Activated T-helper 1 cell treated with anti-CD3 and anti-CD28 coated beads, Interleukin-2, amount 50 U/mL, for 16 hours (primary cell): ENCODE measurements at places on chromosomes 2 and 18.
A peak's percentile ranks its signal among the peaks of the same experiment; 100 is the strongest.

- no peak for DNase-seq
Observed at GRCh38 chr2:100606726-100607343, 44.0 kb downstream of the PDCL3 start.

DNA sequence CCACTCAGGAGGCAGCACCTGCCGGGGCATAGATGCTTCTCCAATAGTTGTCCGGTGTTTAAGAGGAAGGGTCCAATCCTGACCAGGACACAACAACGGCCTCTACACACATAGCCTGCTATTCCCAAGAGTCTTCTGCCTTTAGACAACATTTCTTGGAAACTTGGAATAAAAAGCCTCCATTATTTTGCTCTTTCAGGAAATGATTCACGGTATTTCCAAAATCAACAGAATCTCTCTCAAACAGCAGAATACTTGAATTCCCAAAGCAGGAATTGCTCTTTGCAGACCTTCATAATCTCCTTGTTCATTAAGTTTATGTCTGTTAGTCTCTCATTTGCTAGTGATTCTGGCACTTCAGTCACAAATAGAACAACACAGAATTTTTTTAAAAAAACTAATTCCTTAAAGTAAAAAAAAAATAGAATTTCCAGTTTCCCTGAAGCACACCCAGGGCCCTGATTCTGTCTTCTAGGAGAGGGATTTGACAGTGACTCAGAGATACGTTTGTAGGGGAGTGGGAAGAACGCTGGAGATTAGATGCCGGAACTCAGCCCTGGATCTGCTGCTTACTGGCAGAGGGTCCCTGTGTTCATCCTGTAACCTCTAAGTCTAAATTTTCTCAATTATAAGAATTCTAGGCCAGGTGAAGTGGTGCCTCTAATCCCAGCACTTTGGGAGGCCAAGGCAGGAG, 74.7 kb downstream of the NAB1 start:
- no peak for DNase-seq

DNA sequence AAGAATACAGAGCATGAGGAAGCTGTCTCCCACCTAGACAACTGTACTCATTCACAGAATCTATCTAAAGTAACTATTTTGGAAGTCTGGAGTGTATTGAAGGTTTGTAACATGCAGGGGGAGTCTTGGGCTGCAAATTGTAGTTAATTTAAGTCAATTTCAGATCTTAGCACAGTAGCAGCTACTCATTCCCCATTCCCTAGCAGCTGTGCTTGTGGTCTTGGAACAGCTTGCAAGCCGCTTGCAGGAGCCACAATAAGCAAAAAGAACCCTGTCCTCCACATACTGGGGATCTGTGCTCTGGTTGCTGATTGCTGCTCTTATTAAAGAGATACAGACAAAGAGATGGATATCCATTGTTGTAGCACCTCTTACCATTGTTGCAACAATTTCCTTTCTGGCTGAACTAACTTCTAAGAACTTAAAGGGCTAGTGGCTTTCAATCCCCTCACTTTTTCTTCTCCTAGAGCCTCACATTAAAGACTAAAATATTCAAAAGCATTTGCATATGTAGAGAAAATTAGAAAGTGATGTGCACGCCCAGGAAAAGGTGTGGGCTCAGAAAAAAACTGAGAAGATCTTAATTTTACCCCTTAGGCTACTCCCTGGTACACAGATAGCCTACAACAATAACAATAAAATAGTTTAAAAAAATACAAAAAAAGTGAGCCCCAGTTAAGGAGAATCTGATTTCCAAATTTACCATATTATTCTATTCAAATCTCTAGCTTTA, 1775.1 kb upstream of the PIK3C3 start:
- no peak for DNase-seq

DNA sequence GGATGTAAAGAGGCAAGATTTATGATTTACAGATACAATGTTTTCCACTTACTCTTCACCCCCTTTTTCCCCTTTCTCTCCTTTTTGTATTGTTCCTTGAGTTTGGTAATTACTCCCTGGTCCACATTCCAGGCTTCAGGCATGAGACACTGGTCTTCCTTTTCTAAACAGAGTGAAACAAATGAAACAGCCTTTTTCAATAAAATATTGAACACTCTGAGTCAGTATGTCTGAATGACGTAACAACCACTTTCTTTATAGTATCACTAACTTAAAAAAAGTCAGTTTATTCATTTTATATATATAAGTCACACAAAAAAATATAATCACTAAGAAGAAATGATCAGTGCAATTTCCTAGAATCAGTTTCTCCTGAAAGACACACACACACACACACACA, 79.7 kb downstream of the STRN start:
- DNase-seq = no peak

GRCh38 chr18:4172196-4173100, 282.7 kb downstream of the DLGAP1 start:
- no peak for DNase-seq

DNA sequence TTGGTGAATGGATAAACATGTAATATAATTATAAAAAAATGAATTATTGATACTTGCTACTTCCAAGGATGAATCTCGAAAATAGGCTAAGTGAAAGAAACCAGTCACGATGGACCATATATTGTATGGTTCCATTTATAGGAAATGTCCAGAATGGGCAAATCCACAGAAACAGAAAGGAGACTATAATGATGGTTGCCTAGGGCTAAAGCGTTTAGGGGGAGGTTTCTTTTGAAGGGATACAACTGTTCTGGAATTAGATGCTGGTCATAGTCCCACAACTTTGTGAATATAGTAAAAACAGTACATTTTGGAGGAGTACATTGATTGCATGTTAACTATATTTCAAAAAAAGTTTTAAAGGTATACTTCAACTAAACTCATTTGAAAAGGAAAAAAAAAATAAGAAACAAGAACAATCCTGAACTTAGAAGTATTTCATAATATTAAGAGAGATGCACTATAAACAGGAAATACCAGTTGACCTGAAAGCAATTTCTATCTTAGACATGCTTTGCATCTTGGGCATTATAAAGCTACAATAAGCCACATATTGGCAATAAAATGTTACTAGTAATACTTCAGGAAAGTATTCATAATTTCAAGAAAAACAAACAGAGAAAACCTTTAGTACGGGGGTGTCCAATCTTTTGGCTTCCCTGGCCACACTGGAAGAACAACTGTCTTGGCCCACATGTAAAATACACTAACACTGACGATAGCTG, 130.0 kb downstream of the C2orf74 start:
- no peak for DNase-seq

DNA sequence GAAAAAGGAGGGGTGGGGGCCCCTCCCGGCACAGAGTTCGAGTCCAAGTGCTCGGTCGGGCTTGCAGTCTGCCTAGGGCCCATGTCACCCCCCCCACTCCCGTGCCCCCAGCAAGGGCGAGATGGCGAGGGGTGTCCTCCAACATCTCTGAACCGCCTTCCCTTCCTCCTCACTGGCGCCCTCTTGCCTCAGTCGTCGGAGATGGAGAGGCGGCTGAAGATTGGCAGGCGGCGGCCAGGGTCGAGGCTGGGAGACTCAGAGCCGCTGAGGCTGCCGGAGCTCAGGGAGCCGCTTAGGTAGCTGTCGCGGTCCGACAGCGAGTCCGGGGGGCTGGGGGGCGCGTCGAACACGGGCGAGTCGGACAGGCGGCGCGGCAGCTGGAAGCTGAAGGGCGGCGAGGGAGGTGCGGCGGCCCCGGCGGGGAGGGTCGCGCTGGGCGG, 2.3 kb downstream of the ZFP36L2 start:
- DNase-seq = peak; percentile 53

- DNase-seq = no peak
Observed at GRCh38 chr18:45361125-45361851, 254.0 kb upstream of the SLC14A2 start.

DNA sequence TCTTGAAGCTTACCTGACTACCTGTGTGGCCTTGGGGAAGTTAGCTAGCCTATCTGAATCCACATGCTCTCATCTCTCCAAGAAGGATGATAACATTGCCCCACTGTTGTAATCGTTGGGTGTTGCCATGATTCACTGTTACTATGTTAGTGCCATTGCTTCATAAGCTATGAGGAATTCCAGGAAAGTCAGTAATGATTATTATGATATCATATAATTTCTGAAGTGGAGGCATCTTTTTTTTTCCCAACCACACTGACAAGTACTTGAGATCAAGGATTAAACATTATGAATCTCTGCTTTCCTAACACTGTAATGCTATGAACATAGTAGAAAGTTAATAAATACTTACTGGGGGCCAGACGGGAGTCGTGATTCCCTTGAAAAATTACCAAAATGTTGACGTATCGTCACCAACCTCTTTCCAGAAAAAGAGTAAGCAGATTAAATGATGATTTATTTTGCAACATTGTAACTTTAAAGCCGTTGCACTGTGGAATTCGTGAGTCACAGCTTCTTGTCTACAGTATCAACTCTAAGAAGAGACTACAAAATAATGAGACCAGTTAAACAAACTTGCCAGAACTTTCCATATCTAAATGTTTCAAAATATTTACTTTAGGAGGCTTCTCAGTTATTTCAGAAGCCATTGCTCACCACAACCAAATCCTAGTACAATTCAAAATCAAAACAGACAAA, 459.9 kb downstream of the PIK3C3 start:
- no peak for DNase-seq

GRCh38 chr2:50943791-50944190, 88.1 kb downstream of the NRXN1 start:
- DNase-seq = no peak

GRCh38 chr2:43018179-43019024, 208.0 kb downstream of the ZFP36L2 start:
- DNase-seq = no peak

GRCh38 chr2:67164771-67165522, 232.2 kb upstream of the ETAA1 start:
- DNase-seq = no peak

GRCh38 chr18:8608795-8609658, at the start of gene RAB12:
RAB12 (plus strand) TSS chr18:8609437; CDS start chr18:8609440, 3 bp downstream.
- DNase-seq = peak; percentile 75

GRCh38 chr2:15889442-15890123, 50.8 kb upstream of the MYCN start:
- no peak for DNase-seq
